ENCODE measurements at places on chromosomes 3 and 15.

DNA sequence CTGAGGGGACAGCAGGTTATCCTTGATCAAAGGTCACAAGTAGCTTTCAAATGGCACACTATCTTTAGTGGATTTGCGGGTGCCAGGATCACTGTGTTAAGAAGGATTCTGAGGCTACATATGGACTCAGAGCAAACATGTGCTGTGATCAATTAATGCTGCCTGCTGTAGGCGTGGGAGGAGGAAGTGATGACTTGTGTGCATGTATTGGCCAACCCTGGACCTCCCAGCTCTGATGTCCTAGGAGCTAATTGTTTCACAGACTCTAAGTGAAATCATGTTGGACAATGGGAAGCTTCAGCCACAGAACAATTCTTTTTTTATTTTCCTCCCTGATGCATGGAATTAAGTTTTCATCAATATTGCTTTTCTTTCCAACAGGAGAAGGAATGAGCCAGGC is 24.4 kb downstream of the FAH start:
- DNase-seq, result no peak

DNA sequence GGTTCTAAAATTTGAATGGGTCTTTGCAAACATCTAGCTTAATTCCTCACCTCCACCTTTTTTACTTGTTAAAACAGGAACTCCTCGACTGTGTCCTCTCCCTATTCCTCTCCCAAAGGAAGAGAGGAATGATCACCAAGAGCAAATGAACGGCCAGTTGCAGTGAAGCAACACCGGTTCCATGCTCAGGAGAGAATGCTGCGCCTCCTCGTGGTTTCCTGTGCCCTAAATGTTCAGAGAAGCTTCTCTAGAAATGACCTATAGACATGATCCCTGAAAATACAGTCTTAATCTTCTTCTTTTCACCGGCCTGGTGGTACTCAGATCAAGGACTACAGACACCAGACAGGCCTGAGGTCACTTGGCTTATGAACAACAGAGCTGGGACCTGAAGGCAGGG is 65.1 kb upstream of the GUCA1C start:
- DNase-seq, result no peak

DNA sequence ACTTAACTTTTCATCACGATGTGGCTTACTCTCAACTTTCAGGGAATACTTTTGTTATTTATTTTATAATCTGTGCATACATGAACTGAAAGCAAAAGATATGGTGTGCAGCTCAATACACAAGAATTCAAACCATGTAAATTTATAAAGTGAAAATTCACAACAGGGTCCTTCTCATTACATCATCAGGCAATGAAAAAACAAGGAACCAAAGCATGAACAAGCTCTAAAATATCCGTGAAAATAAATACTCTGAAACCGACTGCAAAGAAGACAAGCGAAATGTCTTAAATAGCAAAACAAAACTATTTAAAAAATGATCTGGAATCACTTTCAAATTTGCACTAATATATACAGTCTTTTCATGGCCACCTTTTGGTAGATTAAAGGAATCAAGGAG is 28.9 kb downstream of the GNB5 start:
- no peak for DNase-seq

DNA sequence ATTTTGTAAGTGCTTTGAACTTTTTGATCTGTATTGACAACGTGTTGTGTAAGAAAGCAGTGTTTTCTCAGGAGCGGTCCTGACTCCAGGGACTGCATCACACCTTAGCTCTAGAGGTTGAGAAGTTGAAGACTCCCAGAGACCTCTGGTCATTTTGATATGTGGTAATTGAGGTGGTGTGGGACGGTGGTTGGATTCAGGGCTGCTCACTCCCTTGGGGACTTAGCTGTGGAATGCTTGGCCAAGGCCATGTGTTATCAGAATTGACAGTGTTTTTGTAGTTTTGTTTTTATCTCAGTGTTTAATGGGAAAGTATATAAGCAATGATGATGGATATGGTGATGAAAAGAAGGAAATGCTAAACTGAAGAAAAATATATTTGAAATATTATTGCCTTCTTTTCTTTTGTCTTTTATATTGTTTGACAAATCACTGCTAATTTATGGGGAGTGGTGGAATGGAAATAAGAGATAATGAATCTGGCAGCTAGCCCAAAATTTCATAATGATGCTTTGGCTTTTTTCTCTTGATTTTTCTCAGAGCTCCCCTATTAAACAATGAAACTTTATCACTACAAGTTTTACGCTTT is 16.0 kb downstream of the CMSS1 start:
- DNase-seq, result no peak

- DNase-seq, result no peak
These were observed 598.4 kb downstream of the FHIT start for GRCh38 chr3:60652829-60653228.

DNA sequence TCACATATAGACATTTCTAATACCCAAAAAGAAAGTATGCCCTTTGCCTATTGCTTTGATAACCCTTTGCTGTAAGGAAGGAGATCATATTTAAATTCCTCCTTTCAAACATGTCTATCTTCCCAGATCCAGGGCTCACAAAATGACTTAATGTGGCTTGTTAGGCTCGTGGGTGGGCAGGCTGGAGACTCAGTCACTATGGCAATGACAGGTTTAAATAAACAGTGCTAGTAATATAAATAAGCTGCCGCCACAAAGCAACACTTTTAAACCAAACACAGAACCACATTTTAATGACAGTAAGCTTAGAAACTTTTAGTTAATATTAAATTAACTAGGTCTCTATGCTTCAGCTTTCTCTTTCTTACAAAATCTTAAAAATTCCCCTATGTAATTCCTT is 616.0 kb upstream of the NAALADL2 start:
- no peak for DNase-seq

DNA sequence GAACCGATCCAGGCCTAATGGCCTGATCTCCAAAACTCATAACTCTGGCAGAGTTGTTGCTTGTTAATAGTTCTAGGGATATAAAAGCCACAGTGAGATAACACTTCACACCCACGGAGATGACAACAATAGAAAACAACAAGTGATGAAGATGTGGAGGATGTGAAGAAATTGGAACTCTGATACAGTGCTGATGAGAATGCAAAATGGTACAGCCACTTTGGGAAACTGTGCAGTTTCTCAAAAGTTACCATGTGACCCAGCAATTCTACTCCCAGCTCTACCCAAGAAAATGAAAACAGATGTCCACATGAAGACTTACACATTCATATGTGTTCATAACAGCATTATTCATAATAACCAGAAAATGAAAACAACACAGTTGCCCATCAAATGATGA is 3.8 kb downstream of the CMTM7 start:
- no peak for DNase-seq

DNA sequence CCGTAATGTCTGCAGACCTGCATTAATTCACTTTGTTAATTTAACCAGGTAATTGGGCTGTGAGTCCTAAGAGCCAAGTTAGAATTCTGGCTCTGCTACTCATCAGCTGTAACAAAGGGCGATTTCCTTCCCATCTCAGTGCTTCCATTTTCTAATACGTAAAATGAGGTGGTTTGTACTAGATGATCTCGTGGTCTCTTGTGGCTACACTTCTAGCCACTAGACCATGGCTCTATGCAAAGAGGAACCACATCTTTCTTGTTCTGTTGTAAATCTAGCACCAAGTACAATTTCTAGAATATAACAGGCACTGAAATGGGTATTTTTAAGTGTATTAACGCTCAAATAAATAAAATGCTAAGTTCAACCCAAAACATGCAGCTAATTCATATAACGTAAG is 174.4 kb upstream of the THBS1 start:
- DNase-seq, result no peak

DNA sequence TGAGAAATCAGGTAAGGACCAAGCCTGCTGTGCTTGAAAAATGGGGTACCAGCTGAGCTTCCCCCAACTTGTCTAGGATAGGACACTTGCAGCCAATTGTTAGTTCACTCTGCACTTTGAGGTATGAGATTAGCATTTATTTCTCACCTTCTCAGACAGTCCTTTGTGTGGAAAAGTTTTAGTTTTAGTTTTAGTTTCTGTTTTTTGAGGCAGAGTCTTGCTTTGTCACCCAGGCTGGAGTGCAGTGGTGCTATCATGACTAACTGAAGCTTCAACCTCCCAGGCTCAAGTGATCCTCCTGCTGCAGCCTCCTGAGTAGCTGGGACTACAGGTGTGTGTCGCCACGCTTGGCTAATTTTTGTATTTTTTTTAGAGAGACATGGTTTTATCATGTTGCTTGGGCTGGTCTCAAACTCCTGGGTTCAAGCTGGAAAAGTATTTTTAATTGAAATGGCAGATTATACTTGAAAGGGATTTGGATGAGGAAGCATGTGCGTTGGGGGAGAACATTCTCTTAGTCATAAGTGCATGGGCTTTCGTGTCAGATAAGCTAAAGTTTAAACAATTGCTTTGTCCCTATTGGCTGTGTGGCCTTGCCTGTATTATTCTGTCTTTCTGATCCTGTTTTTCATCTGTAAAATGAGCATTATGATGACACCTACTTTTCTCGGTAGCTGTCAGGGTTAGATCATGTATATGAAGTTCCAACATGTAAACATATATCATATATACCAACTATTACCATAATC is 25.2 kb upstream of the CCK start:
- no peak for DNase-seq

- no peak for DNase-seq
These were observed at the start of gene LSAMP for GRCh38 chr3:116445311-116445841. LSAMP (minus strand) TSS chr3:116445487.

- DNase-seq, result no peak
These were observed 4.2 kb downstream of the SLC4A7 start for GRCh38 chr3:27479806-27480543.

All from activated CD4-positive, CD25-positive, alpha-beta regulatory T cell (primary cell).